Hematopoietic multipotent progenitor cell treated with erythropoietin and hydrocortisone succinate and interleukin-3 and kit ligand, for 15 days (in vitro differentiated cells): ENCODE measurements at places on chromosomes 6 and 20.
A peak's percentile ranks its signal among the peaks of the same experiment; 100 is the strongest.

DNA sequence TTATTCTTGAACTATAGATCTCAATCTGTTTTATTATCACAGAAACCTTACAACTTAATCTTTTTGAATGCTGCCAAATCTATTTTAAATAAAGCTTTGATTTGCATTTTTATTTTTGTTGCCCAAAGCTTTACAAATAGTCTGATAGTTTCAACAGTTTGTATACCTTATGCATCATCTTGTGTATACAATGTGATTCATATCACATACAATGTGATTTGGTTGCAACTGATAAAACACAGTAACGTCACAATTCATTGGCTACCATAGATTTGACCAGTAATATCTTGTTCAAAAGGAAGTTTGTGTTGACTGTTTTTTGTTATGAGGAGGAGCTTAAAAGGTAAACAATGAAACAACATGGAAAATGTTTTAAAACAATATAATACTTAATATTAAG is 110.9 kb downstream of the EYA4 start:
- DNase-seq, result no peak

DNA sequence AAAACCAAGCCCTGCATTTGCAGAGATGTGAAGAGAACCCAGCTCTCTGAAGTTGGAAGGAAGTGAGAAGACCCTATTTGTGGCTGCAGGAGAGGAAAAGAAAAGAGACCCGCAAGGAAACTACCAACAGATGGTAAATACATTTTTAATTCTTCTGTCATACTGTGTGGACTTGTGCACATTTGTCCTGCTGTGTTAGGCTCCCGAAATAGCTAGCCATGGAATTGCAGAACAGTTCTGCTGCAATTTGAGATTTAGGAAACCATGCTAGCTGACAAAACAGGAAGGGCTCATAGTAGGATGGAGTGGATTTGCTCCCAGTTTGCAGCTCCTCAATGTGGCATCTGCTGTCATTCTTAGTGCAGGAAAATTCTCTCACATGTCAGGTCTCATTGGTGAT is 12.1 kb upstream of the ATXN1 start:
- DNase-seq, result no peak

DNA sequence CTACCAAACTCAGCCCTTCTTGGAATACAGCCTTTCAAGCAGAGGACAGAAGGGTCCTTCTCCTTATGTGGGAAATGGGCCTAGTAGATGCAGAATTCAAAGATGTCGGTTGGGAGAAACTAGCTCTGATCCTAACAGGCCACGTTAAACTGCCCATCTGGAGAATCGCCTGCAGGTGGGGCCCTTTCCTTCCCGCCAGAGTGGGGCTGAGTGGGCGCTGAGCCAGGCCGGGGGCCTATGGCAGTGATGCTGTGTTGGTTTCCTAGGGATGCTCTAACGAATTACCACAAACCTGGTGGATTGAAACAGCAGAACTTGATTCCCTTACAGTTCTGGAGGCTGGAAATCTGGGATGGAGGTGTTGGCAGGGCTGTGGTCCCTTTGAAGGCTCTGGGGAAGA is 9.1 kb downstream of the MAPK13 start:
- DNase-seq, result no peak

- DNase-seq, result no peak
These were observed 216.1 kb downstream of the QKI start for GRCh38 chr6:163630572-163630971.

DNA sequence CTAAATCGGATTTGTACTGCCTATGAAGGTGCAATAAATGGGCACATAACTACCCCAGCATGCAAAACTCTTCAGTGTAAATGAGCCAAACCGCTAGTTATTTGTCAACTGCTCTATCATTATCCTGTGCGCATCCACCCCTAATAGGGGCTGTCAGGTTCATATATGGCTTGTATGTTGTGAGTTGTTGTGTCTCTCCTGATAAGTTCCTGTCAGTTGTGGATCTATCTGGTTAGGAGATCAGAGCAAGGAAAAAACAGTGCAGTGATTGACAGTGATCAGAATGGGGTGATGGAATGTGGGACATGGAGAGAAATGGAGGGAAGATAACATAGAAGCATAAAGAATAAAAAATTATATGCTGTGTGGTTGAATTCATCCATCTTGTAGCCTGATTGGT is 686.9 kb upstream of the ID4 start:
- no peak for DNase-seq

- DNase-seq, result no peak
These were observed 615.4 kb downstream of the MAFB start for GRCh38 chr20:40073535-40074111.

DNA sequence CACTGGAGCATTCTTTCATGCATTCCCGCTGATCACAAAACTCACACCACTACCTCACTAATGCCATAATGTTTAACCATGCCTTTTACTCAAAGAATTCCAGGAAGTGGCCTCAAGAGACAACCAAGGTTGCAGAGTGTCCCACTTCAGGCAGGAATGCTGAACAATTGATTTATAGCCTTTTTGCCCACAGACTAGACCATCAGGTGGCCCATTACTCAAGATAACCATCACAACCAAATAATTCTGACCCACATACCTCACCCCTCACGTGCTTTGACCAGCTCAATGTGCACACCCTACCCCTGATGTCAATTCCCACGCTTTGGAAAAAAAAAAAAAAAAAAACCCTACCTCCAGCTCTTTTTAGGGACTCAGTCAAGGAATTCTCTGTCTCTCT is 220.6 kb upstream of the UFL1 start:
- DNase-seq, result no peak

DNA sequence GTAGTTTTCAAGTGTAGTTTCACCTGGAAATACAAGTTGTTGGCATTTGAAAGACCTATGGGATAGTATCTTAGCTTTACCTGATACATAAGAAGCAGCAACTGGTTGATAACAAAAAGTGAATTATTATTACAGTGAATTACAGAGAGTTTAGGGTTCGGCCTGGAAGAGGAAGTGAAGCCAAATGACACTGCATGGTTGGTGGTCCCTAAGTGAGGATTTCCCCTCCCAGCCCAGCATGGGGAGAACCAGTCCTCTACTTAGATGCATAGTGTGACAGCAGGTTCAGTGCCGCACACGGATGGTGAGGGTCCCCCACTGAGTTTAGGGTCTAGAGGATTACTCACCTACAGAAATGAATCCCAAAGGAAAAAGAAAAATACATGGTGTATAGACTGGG is 18.1 kb downstream of the HLA-DPB1 start:
- DNase-seq, result no peak

DNA sequence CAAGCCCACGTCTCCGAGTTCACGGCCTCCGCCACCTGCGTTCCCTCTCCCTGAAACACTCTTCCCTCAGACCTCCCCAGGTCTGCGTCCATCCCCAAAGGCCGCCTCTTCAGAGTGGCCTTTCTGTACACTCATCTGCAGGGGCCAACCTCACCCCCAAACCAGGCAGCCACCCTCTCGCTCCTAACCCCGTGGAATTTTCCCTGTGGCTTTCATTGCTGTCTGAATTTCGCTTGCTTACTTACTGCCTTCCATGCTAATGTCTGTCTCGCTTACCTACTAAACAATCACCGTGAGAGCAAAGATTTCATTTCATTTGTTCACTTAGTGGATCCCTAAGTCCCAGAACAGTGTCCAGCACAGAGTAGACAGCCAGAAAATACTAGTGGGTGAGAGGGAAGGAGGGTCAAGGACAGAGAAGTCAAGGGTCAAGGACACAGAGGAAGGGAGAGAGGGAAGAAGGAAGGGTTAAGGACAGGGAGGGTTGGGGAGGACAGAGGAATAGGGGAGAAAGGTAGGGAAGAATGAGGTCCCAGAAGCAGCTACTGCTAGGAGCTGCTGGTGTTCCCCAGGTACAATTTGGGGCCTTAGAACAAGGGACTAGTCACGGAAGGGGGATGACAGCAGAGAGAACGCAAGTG is 114.7 kb downstream of the NFATC2 start:
- DNase-seq, result no peak

DNA sequence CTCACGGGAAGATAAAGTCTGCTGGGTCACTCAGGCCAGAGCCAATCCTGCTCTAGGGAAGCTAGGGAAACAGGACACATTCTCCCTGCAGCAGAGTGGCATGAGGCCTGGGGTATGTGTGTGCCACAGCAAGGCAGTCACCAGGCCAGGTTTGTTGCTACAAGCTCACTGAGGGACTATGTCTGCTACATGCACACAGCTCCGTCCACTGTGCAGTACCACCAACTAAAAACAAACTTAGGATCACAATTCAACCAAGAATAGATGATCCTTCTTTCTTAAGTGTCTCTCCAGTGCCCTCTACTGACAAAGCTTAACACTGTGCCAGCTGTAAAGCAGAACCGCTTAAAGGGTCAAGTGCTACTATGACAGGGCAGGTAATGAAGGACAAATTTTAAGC is 192.5 kb downstream of the PTPRK start:
- DNase-seq, result no peak

DNA sequence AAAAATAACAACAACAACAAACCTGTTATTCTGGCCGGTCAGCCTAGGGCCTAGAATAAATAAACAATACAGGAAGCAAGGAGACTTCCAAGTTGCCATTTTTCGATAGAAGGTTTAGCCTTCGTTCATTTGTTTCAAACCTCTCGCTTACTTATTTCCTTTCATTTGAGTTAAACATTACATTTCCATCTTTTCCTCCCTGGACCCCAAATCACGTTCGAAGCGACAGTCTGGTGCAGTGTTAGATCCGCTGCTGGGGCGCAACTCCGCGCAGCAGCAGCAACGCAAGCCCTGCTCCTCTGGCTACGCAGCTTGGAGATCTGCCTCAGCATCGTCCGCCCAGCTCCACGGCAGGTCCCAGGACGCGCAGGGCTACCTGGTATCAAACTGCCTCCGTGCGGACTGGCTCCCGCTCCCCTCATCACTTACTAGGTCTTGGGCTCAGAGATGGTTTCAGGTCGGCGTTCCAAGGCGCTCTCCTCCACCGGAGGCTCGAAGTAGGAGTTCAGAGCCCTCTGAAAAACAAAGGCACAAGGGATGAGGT is 530 bp downstream of the TDP2 start:
- peak; percentile 52 for DNase-seq

- DNase-seq, result no peak
These were observed 45.6 kb downstream of the ARID1B start for GRCh38 chr6:156822747-156823206.

- no peak for DNase-seq
These were observed 224.9 kb downstream of the FARS2 start for GRCh38 chr6:5486214-5486613.

GRCh38 chr20:40945189-40945588 is 83.4 kb upstream of the TOP1 start:
- no peak for DNase-seq

DNA sequence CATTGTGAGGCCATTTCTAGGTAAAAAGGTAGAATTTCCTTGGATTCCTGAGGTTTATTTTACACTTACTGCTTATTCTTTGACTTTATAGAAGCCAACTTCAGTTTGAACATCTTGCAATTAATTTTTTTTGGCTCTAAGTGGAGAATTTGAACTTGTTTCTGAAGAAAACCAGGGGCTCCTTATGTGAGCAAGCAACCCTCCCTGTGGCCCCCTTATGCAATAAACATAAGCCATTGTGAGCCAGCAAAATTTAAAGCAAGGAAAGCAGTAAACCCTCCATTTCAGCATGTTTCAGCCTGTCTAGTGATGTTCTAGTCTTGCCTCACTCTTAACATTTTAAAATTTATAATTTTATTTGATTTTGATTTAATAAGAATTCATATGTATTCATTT is 5.6 kb downstream of the HLA-F start:
- no peak for DNase-seq

GRCh38 chr20:17431621-17432364 is 99.4 kb downstream of the BFSP1 start:
- DNase-seq, result peak; percentile 59

- no peak for DNase-seq
These were observed 145.5 kb downstream of the TENT5A start for GRCh38 chr6:81606965-81607381.

GRCh38 chr6:90139272-90139817 is 157.3 kb downstream of the BACH2 start:
- no peak for DNase-seq

DNA sequence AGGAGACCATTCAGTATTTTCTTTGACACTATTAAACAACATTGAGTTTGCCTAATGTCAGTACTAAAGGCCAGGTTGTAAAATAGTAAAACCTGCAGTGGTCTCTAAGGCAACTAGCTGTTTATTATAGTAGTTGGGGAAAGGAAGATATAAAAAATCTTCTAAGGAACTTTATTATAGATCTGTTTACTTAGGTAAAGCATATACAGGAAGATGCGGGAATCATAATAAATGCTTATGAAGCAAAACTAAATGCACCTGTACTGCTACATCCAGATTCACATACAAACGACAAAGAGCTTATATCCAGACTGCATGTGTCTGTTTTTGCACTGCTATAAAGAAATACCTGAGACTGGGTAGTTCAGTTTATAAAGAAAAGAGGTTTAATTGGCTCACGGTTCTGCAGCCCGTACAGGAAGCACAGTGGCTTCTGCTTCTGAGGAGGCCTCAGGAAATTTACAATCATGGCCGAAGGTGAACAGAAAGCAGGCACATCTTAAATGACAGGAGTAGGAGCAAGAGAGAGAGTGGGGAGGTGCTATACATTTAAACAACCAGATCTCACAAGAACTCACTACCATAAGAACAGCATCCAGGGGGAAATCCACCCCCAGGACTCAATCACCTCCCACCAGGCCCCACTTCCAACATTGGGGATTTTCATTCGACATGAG is 8.7 kb upstream of the TRIM39 start:
- no peak for DNase-seq

- DNase-seq, result no peak
These were observed 82.1 kb upstream of the SIRPA start for GRCh38 chr20:1813101-1813529.

- no peak for DNase-seq
These were observed 98.5 kb downstream of the HIVEP2 start for GRCh38 chr6:142846459-142846831.

DNA sequence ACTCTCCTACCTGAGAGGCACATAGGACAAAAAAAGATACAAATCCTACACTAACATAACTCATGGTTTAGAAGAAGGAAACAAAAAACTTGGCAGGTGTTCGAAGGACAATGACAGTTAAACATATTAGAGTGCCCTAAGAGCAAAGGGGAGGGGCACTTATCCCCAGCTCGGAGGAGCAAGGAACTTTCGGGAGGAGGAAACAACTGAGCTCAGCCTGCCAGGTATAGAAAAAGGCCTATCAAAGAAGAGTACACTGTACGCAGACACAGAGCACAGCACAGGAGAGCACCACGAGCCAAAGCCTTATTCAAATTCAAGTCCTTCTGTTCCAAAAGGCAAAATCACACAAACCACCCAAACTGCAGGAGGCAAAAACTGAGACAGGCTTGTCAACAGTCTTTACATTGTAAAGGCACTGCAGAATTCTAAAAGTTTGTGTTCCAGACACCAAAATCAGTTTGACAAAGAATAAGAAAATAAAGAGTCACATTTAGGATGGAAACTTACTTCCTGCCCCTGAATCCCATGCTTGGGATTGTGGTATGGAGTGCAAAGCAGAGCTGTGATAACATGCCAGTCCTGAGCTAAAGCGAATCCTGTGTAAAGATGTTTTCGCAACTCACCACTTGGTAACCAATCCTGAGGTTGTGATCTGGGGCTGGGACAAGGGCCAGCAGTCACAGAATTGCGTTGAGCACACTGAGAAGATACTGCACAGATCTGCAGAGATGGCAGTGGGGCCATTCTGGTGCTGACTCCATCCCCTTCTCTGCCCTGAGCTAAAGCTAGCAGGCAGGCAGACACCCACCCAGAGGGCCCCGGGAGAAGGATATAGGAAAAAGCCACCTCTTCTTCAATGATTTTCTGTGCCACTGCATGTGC is 108.6 kb downstream of the CHD6 start:
- no peak for DNase-seq
